Osteoblast (primary cell): ENCODE measurements at places on chromosomes 16 and 17.

DNA sequence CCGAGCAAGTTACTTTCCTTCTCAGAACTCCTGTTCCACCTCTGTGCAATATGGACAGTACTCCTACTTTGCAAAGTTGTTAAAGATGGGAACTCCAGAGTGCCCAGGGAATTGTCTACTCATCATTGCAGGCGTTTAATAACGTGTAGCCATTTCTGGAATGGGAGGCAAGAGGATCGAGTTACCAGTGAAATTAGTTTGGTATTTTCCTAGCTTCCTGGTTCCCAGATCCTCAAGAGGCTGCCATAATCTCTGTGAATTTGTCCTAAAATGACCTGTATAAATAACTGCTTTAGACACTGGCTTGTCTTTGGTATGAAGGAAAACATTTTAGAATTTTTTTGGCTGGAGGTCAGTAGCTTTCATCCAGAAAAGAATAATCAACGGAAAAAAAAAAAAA lies 27.7 kb downstream of the WWOX start:
- DNase-seq, result peak; percentile 34

DNA sequence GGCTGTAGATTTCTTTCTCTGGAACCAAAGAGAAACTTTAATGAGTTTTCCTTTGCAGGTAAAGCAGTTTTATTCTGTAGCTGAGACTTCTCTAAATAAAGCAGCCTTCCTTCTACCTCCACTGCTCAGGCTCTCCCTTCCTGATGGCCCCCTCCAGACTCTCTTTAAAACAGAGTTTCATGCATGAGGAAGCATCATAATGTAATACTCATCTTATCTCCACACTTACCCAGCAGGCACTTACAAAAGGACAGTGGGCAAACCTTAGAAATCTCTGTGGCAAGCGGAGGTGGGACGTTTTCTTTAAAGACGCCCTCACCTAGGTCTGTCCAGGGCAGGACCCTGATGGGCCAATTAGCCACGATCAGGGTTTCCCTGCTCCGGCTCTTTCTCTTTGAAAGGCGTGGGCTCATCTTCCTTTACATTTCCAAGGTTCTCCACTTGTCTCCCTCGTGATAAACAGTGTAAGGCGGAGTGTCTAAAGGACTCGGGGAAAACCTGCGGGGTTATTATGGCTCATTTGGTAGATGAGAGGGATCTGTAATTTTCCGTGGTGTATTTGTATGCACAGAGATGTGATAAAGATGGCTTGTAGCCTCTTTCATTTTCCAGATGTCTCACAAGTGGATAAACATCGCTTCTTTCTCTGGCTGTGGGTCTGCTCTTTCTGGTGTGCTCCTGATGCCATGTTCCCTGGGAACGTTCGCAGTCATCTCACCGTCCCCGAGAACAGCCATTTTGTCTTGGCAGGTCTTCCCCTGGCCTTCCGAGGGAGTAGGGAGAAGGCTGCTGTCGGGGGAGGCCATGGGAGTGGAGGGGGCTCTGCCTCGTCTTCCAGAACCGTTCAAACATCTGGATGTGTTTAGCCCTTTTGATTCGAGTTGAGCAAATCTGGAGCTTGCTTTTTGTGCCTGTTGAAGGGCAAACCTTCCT lies 239.0 kb downstream of the CCDC182 start:
- DNase-seq, result no peak

GRCh38 chr16:74623214-74623838 lies 16.4 kb upstream of the GLG1 start:
- peak; percentile 88 for DNase-seq

DNA sequence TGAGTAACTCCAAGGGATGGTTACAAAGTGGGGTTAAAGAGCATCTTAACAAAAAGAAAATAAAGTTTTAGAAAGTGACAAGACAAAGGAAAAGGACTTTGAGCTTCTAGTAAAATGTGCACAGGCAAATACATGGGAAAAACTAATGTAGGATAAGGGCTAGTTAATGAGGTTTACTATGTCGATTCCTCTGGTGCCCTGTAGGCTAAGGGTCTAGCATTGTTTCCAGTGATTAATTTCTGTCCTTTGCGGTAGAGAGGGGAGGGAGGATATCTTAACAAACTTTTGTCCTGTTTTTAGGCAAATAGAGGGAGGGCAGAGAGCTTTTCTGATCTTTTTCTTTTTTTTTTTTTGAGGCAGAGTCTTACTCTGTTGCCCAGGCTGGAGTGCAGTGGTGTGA lies 96.6 kb upstream of the SIAH1 start:
- DNase-seq, result no peak

DNA sequence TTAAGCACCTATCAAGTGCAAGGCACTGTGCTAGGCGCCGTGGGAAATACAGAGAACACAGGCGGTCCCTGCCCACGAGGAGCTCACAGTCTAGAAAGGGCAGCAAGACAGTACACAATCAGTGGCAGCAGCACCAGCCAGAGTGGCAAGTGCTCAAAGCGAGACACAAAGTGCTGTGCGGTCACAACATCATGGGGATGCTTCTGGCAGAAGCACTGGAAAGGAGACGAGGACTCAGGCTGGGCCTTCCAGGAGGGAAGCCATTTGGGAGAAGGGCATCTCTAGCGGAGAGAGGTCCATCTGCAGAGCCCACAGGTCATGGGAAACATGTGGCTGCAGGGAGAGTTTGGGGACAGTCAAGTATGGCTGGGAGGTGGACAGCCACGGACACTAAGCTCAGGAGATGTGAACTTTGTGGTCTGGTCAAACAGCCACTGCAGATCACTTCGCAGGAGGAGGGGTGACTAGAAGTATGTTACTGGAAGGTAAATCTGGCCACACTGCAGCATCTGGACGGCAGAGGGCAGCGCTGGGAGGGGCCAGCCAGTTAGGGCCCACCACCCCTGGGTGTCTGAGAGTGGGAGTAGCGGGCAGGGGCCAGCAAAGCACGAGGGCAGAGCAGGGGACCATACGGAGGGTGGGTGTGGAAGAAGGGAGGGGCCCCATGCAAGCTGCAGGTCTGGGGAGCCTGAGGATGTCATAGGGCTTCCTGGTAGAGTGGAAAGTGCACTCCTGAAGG lies 71.1 kb downstream of the N4BP1 start:
- peak; percentile 71 for DNase-seq

DNA sequence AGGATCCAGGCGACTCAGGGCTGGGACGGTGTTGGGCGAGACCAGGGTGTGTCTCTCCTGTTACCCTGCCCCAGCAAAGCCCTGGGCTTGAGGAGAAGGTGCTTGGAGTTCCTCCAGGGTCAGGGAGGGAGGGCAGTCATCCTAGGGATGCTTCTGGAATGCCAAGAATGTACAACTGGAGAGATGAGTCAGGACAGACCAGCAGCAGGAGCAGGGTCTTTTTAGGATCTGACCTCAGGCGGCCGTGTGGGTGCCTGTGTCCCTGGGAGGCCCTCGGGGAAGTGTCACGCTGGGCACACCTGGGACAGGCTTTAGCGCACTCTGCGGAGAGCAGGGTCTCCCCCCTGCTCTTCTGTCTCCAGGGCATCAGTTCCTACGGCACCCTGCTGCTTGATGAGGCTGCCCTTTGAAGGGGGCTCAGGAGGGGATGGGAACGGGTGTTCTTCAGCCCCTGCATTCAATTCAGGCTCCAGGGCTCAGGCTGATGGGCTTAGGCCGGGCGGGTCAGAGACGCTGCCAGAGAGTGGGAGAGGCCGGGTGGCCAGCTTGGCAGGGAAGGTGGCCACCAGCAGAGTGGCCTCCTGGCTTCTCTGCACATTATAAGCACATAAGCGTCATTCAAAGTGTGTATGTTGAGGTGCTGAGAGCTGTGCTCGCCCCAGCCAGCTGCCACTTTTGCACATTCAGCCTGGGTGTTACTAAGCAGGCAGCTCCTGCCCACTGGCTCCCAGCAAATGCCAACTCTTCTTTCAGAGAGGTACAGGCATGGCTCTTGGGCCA lies 8.4 kb upstream of the MTSS2 start:
- peak; percentile 99 for DNase-seq

- DNase-seq, result no peak
These were observed 15.5 kb downstream of the MYBBP1A start for GRCh38 chr17:4539576-4540223.

DNA sequence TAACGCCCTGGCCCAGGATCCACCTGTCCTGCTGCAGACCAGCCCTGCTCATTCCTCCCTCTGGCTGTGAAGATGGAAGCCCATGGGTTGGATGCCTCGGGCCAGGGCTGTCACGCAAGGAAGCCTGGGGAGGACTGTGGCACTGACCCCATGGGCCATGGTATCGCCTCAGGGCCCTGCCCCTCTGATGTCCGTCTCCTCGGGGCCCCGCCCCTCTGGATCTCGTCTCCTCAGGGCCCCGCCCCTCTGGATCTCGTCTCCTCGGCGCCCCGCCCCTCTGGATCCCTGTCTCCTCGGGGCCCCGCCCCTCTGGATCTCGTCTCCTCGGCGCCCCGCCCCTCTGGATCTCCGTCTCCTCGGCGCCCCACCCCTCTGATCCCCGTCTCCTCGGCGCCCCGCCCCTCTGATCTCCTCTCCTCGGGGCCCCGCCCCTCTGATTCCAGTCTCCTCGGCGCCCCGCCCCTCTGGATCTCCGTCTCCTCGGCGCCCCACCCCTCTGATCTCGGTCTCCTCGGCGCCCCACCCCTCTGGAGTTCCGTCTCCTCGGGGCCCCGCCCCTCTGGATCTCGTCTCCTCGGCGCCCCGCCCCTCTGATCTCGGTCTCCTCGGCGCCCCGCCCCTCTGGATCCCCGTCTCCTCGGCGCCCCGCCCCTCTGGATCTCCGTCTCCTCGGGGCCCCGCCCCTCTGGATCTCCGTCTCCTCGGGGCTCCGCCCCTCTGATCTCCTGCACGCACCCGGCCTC lies 24.0 kb downstream of the METRNL start:
- no peak for DNase-seq

- DNase-seq, result peak; percentile 89
These were observed 68.7 kb upstream of the MARCHF10 start for GRCh38 chr17:62876673-62877405.

DNA sequence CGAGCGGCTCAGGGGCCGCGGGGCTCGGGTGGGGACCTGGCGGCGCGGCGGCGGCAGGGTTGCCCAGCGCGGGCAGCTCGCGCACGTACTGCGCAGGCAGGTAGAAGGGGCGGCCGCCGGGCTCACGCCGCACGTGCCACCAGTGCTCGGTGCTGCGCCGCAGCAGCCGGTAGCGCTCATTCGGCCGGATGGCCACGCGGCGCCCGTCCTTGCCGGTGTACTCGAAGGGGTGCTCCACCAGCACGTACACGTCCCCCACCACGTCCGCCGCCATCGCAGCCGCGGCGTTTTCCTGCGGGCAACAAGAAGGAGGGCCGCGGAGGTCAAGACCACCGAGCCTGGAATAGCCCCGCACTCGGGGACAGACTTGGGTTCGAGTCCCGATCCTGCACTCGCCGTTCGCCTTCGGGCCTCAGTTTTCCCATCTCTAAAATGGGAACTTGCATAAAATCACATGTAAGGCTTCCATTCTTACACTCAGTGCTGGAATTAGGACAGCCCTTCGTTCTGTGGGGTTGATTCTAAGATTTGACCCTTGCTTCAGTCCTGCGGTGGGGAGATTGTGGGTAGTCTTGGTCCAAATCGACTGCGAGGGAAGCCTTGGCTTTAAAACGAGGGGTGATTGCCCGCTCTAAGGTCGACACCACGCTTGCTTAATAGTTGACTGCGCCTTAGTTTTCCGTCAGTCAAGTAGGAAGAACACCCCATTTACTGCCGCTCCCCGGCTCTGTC lies 2.5 kb downstream of the ARHGAP27 start:
- DNase-seq, result peak; percentile 75

- no peak for DNase-seq
These were observed 29.6 kb upstream of the GNAO1 start for GRCh38 chr16:56161658-56162057.

DNA sequence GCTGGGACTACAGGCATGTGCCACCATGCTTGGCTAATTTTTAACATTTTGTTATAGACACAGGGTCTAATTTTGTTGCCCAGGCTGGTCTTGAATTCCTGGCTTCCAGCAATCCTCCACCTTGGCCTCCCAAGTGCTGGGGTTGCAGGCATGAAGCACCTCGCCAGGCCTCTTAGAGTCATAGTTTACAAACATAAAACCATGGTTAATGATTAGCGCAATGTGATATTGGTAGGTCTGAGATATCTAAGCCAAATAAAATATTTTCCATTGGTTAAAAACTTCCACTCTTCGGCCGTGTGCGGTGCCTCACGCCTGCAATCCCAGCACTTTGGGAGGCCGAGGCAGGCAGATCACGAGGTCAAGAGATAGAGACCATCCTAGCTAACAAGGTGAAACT lies 16.6 kb downstream of the TXNDC11 start:
- no peak for DNase-seq

DNA sequence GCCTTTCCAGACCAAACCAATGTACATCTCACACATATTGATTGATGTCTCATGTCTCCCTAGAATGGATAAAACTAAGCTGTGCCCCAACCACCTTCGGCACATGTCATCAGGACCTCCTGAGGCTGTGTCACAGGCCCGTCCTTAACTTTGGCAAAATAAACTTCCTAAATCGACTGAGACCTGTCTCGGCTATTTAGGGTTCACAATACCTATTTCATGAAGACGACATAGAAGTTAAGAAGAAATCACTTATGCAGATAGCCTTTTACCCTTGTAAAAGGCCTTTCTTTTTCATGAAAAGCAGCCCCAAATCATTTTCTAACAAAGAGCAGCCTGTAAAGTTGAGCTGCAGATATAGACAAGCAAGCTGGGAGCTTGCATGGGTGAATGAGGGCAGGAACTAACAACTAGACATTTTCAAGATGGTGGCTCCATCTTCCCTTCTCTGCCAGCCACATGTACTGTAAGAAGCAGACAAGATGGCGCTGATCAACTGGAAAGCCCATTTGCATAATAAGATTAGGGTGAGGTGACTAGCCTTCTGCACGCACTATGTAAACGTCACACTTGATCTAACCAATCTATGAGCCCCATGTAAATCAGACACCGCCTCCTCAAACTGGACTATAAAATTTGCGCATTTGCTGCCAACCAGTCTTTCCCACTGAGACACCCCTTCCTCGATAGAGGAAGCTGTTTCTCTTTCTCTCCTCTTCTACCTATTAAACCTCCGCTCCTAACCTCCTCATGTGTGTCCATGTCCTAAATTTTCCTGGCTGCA lies 4.7 kb upstream of the KDM8 start:
- no peak for DNase-seq

GRCh38 chr16:68425498-68426346 lies 22.6 kb downstream of the SMPD3 start:
- no peak for DNase-seq

GRCh38 chr17:81537343-81537855 lies 9.2 kb downstream of the FSCN2 start:
- DNase-seq, result no peak

DNA sequence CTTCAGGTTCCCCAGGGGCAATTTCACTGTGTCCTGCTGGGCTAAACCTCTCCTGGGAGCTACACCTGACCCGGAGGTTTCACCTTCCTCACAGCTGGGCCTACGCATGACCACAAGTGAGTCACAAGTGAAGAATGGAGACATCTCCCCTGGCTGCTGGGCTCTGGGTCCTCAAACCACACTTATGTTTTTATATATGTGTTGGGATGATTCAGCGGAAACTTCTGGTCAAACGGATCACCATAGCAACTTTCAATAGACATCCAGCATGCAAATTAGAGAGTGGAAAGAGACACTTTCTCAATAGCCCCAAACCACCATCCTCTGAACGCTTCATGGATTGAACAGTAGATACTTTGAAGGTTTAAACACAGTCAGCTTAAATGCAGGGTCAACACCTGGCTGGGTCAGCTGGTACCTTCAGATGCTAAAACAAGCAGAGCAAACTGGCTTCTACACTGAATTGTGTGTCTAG lies 28.0 kb upstream of the MAF start:
- DNase-seq, result peak; percentile 55

- DNase-seq, result peak; percentile 75
These were observed 36.4 kb downstream of the EFCAB5 start for GRCh38 chr17:29977836-29978235.

- DNase-seq, result peak; percentile 95
These were observed 488 bp downstream of the C17orf113 start for GRCh38 chr17:42049834-42050392.
